ENCODE measurements at places on chromosomes 5 and 9. TPM values are rescaled to one million over a fixed set of nuclear protein-coding genes. Genes with fewer than 3 reads are reported as not detected.
A peak's percentile ranks its signal among the peaks of the same experiment; 100 is the strongest.

DNA sequence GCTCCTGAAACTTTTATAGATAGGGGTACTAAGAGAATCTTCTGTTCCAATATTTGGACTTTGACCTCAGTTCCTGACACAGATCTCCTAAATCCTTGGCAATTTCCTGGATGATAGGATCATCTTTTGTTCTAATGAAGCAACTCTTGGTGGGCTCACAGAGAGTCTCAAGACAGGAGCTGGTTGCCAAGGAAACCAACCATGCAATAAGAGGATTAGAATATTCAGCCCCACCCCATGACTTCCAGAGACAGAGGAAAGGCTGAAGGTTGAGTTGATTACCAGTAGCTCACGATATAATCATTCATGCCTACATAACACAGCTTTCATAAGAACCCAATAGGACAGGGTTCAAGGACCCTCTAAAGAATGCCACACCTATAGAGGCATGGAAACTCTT is 2050.2 kb upstream of the CDH6 start:
- no peak overlapping the region for H3K4me3 ChIP-seq
- no peaks in the 10 kb centered on the region for H3K27me3 ChIP-seq
- no peaks in the 10 kb centered on the region for H3K36me3 ChIP-seq
- H3K27ac ChIP-seq = no peak overlapping the region

- H3K36me3 ChIP-seq = no peaks in the 10 kb centered on the region
- H3K27ac ChIP-seq = no peak within 1 kb of the TSS
- H3K4me3 ChIP-seq = peak within 1 kb of the TSS; percentile 58
- H3K4me1 ChIP-seq = peaks cover 9% of the 10 kb centered on the region
- peak; percentile 64 for DNase-seq
These were observed at the start of gene ELOVL7 for GRCh38 chr5:60843936-60844905. Gene ELOVL7 (minus strand): TSS chr5:60844269. CDS start chr5:60787397, 56,872 bp downstream.

GRCh38 chr5:23528677-23529076 is 21.3 kb downstream of the PRDM9 start:
- no peaks in the 10 kb centered on the region for H3K36me3 ChIP-seq
- H3K4me3 ChIP-seq = no peak overlapping the region
- no peaks in the 10 kb centered on the region for H3K4me1 ChIP-seq
- no peak for DNase-seq
- H3K27me3 ChIP-seq = no peaks in the 10 kb centered on the region
- no peak overlapping the region for H3K27ac ChIP-seq

FOXD4 gene
- 0.05 TPM for total RNA-seq

GRCh38 chr9:130186839-130187522 is 14.8 kb downstream of the NCS1 start:
- no peaks in the 10 kb centered on the region for H3K4me1 ChIP-seq
- no peak overlapping the region for H3K4me3 ChIP-seq
- no peaks in the 10 kb centered on the region for H3K27me3 ChIP-seq
- no peak for DNase-seq
- H3K36me3 ChIP-seq = no peaks in the 10 kb centered on the region

DNA sequence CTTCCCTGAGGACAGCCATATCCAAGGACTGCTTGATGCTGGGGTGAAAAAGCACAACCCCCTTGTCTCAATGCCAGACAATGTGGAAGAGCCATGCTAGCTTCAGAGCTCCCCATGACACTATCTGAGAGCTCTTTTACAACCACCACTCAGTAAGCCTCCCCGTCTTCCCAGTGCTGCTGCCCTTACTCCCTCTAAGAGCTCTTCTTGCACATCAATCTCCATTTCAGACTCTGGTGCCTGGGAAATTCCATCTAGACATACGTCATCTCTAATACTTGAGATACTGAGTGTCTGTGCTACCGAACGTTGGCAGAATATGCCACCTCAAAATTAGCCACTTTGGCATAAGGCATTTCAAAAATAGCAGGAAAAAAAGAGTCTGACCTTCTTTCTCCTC is 94.5 kb downstream of the EDIL3 start:
- H3K4me3 ChIP-seq = no peak overlapping the region
- DNase-seq = no peak
- no peaks in the 10 kb centered on the region for H3K27me3 ChIP-seq
- H3K36me3 ChIP-seq = no peaks in the 10 kb centered on the region
- H3K4me1 ChIP-seq = no peaks in the 10 kb centered on the region
- no peak overlapping the region for H3K27ac ChIP-seq

ADGRV1 gene
- 5.1 TPM for total RNA-seq

GRCh38 chr5:107389130-107389774 is 281.5 kb downstream of the EFNA5 start:
- H3K27ac ChIP-seq = no peak overlapping the region
- no peak overlapping the region for H3K4me3 ChIP-seq
- DNase-seq = no peak
- no peaks in the 10 kb centered on the region for H3K36me3 ChIP-seq
- H3K27me3 ChIP-seq = no peaks in the 10 kb centered on the region

CD74 gene
- total RNA-seq = 214 TPM

GRCh38 chr5:92505145-92505544 is 1075.9 kb downstream of the NR2F1-AS1 start:
- no peak overlapping the region for H3K27ac ChIP-seq
- H3K4me3 ChIP-seq = no peak overlapping the region
- H3K27me3 ChIP-seq = no peaks in the 10 kb centered on the region
- H3K36me3 ChIP-seq = no peaks in the 10 kb centered on the region
- no peaks in the 10 kb centered on the region for H3K4me1 ChIP-seq

CDKN2B gene
- total RNA-seq = 1.3 TPM

DNA sequence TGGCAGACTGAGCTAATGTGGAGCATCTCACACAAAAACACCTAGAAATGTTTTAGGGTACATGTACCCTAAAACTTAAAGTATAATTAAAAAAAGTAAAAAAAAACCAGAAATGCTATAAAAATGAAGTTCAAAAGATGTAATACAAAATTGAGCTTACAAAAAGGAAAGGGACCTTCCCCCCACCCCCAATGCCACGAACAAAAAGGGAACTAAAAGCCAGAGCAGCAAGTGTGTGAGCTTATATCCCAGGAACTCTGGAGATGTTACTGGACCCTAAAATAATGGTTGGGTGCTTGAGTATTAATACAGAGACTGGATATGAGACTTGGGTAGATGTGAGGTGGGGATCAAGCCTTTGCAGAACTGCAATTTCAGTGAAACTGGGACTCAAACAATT is 11.0 kb downstream of the SPATA9 start:
- H3K27me3 ChIP-seq = no peaks in the 10 kb centered on the region
- H3K4me3 ChIP-seq = no peak overlapping the region
- no peak for DNase-seq
- no peak overlapping the region for H3K27ac ChIP-seq

DNA sequence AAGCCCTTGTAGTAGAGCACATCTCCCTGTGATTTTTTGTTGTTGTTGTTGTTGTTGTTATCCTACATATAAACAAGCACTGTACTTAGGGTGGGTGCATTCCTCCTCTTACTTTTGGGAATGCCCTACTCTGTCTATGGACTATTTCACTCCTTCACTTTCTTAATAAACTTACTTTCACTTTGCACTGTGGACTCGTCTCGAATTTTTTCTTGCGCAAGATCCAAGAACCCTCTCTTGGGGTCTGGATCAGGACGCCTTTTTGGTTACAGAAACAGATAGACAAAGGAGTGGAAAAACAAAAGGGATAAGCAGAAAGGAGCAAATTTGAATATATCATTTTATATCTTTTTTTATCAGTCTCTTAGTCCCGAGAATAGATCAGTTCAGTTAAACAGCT is 14.4 kb upstream of the PAIP1 start:
- H3K4me3 ChIP-seq = no peak overlapping the region
- H3K27ac ChIP-seq = no peak overlapping the region
- H3K36me3 ChIP-seq = no peaks in the 10 kb centered on the region
- DNase-seq = no peak
- no peaks in the 10 kb centered on the region for H3K4me1 ChIP-seq

GRCh38 chr5:1069720-1070088 is 42.2 kb downstream of the SLC12A7 start:
- no peak overlapping the region for H3K4me3 ChIP-seq
- H3K4me1 ChIP-seq = no peaks in the 10 kb centered on the region
- DNase-seq = no peak
- no peaks in the 10 kb centered on the region for H3K27me3 ChIP-seq

- H3K27ac ChIP-seq = no peak overlapping the region
- H3K4me1 ChIP-seq = no peaks in the 10 kb centered on the region
- no peak for DNase-seq
- no peak overlapping the region for H3K4me3 ChIP-seq
These were observed 34.3 kb upstream of the RNF130 start for GRCh38 chr5:180105827-180106312.

GRCh38 chr9:27638716-27639115 is 65.4 kb upstream of the C9orf72 start:
- H3K4me3 ChIP-seq = no peak overlapping the region
- no peaks in the 10 kb centered on the region for H3K36me3 ChIP-seq
- DNase-seq = no peak
- no peaks in the 10 kb centered on the region for H3K4me1 ChIP-seq

CCDC183 gene
- total RNA-seq = 1.8 TPM

- H3K27ac ChIP-seq = no peak overlapping the region
- peaks cover 8% of the 10 kb centered on the region for H3K4me1 ChIP-seq
- H3K36me3 ChIP-seq = no peaks in the 10 kb centered on the region
- peak; percentile 70 for DNase-seq
These were observed 29.6 kb downstream of the LHX2 start for GRCh38 chr9:124040935-124041816.

DNA sequence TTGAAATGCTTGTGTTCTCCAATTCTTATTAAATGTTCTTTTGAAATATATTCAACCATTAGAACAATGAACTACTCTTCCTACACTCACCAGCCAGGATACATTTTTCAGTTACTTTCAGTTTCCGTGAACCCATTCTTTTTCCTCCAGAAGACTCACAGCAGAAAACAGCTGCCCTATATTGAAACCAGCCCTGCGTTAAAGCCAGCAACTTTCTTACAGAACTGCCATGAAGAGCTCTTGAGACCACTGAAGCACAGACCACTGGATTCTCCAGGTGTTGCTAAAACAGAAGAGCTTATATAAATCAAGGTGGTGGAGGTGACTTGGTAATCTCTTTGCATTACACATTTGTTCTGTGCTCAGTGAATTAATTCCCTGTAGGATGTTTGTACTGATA is 365.9 kb upstream of the C9orf72 start:
- no peak overlapping the region for H3K27ac ChIP-seq
- H3K4me1 ChIP-seq = no peaks in the 10 kb centered on the region
- no peak overlapping the region for H3K4me3 ChIP-seq
- no peaks in the 10 kb centered on the region for H3K27me3 ChIP-seq
- no peaks in the 10 kb centered on the region for H3K36me3 ChIP-seq
- DNase-seq = no peak

DNA sequence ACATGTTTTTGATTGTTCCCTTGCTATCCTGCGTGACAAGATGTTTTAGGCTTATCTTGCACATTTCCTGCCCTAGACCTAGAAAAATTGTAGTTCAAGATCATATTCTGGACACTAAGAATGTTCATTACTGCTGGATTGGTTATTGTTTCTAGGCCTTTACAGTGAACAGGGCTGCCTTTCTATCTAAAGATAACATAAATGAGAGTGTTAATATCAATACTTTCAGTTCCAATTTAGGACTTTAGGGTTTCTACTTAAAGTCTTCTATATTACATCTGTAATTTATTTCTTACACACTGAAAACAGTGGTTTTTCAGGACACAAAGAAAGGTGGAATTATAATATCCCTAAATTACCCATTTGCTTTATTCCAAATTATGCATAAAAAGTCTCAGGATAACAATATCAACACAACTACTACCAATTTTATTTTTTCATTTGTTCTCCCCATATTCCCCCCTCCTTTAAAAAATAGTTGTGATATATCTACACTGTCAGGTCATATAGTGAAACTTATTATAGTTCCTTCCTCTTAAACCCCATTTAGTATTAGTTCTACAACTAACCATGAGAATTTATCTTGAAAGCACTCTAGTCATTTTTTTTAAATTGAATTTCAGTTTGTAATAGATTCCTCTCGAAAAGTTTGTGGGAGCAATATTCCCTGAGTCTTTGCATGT is 293.9 kb upstream of the RIOK2 start:
- DNase-seq = no peak
- no peaks in the 10 kb centered on the region for H3K27me3 ChIP-seq
- H3K4me3 ChIP-seq = no peak overlapping the region
- H3K36me3 ChIP-seq = no peaks in the 10 kb centered on the region
- no peaks in the 10 kb centered on the region for H3K4me1 ChIP-seq

GRCh38 chr5:126998201-126998631 is 32.1 kb downstream of the MARCHF3 start:
- H3K27me3 ChIP-seq = no peaks in the 10 kb centered on the region
- H3K4me1 ChIP-seq = no peaks in the 10 kb centered on the region
- H3K36me3 ChIP-seq = no peaks in the 10 kb centered on the region
- no peak for DNase-seq
- H3K27ac ChIP-seq = no peak overlapping the region

- no peak for DNase-seq
- H3K4me1 ChIP-seq = no peaks in the 10 kb centered on the region
- no peak overlapping the region for H3K27ac ChIP-seq
- H3K27me3 ChIP-seq = no peaks in the 10 kb centered on the region
These were observed 333.5 kb downstream of the KCNN2 start for GRCh38 chr5:114695292-114695904.

GRCh38 chr5:99054972-99055371 is 126.2 kb upstream of the CHD1 start:
- no peak for DNase-seq
- no peaks in the 10 kb centered on the region for H3K36me3 ChIP-seq
- H3K4me3 ChIP-seq = no peak overlapping the region
- no peaks in the 10 kb centered on the region for H3K27me3 ChIP-seq
- no peaks in the 10 kb centered on the region for H3K4me1 ChIP-seq

- no peak overlapping the region for H3K27ac ChIP-seq
- no peak overlapping the region for H3K4me3 ChIP-seq
- DNase-seq = no peak
- no peaks in the 10 kb centered on the region for H3K4me1 ChIP-seq
- H3K36me3 ChIP-seq = no peaks in the 10 kb centered on the region
These were observed 153.0 kb downstream of the DENND1A start for GRCh38 chr9:123776708-123777537.

DNA sequence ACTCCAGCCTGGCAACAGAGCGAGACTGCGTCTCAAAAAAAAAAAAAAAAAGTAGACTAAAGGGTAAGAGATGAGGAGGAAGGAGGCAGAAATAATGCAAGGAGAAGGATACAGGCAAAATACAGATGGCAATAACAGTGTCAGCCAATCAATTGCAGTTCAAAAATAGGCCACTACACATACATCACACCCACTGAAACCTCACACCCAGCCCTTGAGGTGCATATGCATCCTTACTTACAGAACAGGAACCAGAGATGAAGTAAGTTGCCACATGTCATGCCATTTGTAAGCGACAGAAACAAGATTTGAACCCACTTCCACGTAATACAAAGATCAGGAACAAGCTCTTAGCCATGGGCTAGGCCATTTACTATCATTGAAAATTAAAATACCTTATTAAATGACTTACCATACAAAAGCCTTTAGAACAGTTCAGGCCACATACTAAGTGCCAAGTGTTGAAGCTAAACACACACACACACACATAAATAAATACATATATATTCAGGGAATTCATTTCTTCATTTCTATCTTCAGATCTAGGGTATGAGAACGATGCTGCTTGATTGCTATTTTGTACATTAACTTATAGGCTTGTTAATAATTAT is 98.4 kb downstream of the FNBP1 start:
- H3K4me3 ChIP-seq = no peak overlapping the region
- H3K4me1 ChIP-seq = no peaks in the 10 kb centered on the region
- H3K27ac ChIP-seq = peak overlapping the region; percentile 11
- no peak for DNase-seq

- no peaks in the 10 kb centered on the region for H3K4me1 ChIP-seq
- DNase-seq = no peak
- H3K27me3 ChIP-seq = no peaks in the 10 kb centered on the region
- H3K36me3 ChIP-seq = no peaks in the 10 kb centered on the region
- H3K27ac ChIP-seq = no peak overlapping the region
These were observed 112.0 kb upstream of the KCNN2 start for GRCh38 chr5:114249823-114250222.

CCNJL gene
- total RNA-seq = 0.84 TPM

GRCh38 chr9:87760529-87760928 is 34.6 kb downstream of the CTSL start:
- no peaks in the 10 kb centered on the region for H3K27me3 ChIP-seq
- H3K4me1 ChIP-seq = no peaks in the 10 kb centered on the region
- no peak overlapping the region for H3K4me3 ChIP-seq
- no peak overlapping the region for H3K27ac ChIP-seq
